HEK293T (cell line): ENCODE measurements at places on chromosomes 5 and 9.

DNA sequence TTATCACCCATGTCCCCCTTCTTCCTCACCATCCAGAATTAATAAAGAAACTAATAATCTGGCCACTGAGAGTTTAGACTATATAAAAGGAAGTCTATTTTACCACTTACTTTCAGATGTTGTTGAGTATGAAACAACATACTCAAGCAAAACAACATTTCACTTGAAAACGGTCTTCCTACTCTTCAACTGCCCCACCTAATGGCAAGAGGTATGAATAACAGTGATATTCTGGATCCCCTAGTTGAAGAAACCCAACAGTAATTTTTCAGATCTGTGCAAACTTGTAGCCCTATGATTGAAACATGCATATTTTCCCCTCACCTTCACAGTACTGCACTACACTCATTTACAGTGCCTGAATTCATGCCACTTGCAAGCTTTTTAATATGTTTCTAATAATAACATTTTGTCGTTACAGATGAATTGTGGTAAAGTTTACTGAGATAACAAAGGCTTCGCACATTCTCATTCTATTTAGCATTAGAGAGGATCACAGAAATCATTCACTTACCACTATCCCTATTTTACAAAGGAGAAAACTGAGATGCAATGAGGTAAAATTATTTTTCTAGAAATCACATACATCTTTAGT, 267.9 kb upstream of the PDE4D start:
- DNase-seq, result peak; percentile 17

GRCh38 chr5:62640446-62640845, 61.8 kb downstream of the LRRC70 start:
- no peak for DNase-seq

GRCh38 chr9:73137286-73137899, 14.3 kb upstream of the ANXA1 start:
- peak; percentile 13 for DNase-seq

DNA sequence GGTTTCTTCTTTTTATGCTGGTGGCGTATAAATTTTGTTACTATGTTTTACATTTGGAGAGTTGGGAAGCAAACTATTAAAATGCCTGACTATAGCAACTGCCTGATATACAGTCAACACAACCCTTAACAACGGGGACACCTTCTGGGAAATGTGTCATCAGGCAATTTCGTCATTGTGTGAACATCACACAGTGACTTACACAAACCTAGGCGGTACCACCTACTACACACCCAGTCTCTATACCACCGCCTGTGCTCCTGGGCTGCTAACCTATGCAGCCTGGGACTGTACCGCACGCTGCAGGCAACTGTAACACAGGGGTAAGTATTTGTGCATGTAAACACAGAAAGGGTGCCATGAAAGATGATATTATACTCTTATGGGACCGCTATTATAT, 1.3 kb upstream of the CDHR2 start:
- DNase-seq, result no peak

GRCh38 chr5:141510850-141511601, 22.1 kb downstream of the PCDHGC5 start:
- no peak for DNase-seq
